ENCODE measurements at places on chromosomes 3 and 15.

GRCh38 chr15:26129852-26130251, 266.7 kb upstream of the ATP10A start:
- DNase-seq = no peak

GRCh38 chr3:17356585-17356984, 385.8 kb downstream of the TBC1D5 start:
- no peak for DNase-seq

DNA sequence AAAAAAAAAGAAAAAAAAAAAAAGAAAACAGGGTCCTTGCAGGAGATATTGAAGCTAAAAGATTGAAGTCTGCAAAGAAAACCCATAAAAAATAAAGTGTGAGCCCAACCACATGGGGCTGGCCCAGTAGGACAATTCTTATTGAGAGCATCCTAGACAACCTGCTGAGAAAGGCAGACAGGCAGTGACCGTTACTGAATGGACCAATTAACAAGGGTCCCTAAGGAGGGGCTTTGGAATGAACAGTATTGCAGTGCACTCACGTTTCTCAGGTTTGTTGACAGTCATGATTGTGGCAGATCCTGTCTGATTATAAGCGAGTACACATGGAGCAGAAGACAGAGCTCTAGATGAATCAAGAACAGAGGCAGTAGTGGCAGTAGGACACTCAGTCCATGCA, 168.6 kb downstream of the LSAMP start:
- no peak for DNase-seq

- no peak for DNase-seq
Observed at GRCh38 chr3:179697736-179698332, 45.0 kb downstream of the USP13 start.

All from activated T-helper 9 cell treated with anti-CD3 and anti-CD28 coated beads, Interleukin-2, amount 50 U/mL, for 16 hours (primary cell).